ENCODE measurements at places on chromosomes 7 and 10. TPM values are rescaled to one million over a fixed set of nuclear protein-coding genes. Genes with fewer than 3 reads are reported as not detected.

DNA sequence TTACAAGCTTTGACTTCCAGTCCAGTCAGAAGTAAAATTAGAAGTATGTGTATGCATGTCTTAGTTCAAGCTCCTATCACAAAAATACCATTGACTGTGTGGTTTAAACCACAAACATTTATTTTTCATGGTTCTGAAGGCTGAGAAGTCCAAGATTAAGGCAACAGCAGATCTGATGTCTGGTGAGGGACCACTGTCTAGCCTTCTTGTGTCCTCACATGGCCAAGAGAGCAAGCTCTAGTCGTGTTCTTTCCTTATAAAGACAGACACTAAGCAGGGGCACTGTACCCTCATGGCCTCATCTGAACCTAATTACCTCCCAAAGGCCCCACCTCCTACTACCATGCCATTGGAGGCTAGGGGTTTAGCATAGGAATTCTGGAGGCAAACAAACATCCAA is 41.3 kb upstream of the ARL4A start:
- peak; percentile 5 for DNase-seq

GRCh38 chr10:3348564-3348963 is 176.0 kb upstream of the PITRM1 start:
- no peak for DNase-seq

- DNase-seq: no peak
Observed at GRCh38 chr7:147809786-147810185, 780.8 kb upstream of the C7orf33 start.

DNA sequence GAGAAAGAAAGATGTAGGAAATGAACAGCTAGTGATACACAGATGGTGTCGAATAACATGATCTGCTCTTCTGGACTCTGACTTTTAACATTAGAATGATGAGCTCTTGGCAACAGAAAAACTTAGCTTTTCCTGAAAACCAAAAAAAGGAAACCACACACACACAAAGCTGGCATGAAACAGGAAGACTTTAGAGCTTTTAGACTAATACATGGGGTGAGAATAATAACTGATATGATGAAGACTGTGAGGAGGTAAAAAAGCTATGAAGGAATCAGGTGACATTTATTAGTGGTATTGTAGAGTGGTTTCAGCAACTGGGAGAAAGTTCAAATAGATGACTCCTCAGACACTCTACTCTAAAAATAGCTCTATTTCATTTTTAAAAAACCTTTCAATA is 491.9 kb downstream of the PARD3 start:
- no peak for DNase-seq

GRCh38 chr10:46226900-46227558 is 59.8 kb upstream of the ANTXRL start:
- DNase-seq: no peak

DNA sequence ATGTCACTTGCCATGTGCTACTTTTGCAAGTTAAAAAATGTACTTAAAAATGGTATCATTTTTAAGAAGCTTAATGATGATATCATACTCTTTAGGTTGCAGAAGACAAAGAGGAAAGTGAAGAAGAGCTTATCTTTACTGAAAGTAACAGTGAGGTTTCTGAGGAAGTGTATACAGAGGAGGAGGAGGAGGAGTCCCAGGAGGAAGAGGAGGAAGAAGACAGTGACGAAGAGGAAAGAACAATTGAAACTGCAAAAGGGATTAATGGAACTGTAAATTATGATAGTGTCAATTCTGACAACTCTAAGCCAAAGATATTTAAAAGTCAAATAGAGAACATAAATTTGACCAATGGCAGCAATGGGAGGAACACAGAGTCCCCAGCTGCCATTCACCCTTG is 6.1 kb downstream of the LMOD2 start:
- DNase-seq: no peak

DNA sequence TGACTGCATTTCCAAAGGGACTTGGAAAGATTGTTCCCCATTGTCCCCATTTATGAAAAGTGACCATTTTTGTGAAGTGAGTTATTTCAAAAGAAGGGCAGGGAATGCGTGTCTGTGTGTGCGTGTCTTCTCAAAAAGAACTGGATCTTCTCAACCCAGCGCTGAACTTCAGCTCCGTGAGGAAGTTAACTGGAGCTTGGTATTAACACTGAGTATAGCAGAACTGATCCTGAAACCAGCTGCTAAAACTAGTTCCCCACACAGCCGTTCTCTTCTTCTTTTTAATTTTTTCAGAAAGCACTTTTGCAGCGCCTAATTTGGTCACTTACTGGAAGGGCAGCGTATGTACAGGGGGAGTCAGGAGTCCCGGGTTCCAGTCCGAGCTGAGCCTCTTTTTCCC is 45.8 kb upstream of the PLEKHA1 start:
- no peak for DNase-seq

DNA sequence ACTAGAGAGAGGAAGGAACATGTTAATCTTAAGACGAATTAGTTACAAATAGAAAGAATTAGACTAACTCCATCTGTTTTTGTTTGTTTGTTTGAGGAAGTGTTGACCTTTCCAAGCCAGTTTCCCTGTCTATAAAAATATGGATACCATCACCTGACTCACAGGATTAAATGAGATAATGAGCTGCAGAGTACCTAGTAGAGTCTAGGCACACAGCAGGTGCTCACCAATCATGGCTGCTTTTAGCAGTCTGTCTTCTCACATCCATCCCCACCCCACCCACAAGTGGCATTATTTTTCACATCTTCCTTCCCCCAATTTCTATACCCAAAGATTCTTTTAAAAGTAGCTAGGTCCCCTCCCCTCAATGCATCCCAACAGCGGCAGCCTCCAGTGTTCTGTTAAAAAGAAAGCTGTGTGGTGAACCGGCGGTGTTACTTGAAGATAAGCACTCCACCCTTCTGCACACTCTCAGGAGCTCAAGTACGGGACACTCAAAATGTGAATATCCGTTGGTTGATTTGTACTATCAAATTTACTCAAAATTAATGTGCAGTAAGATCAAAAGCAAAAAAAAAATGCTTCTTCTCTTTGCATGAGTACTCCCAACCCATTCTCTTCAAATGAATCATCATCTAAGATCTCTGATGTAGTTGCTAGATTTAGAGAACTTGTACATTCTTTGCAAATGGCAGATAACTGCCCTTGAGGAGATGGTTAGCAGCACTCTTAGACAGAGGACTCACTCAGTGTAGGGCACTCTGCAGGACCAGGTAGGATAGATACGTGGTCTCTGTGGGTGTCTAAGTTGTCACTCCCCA is 145.4 kb upstream of the ASAH2 start:
- DNase-seq: no peak

DNA sequence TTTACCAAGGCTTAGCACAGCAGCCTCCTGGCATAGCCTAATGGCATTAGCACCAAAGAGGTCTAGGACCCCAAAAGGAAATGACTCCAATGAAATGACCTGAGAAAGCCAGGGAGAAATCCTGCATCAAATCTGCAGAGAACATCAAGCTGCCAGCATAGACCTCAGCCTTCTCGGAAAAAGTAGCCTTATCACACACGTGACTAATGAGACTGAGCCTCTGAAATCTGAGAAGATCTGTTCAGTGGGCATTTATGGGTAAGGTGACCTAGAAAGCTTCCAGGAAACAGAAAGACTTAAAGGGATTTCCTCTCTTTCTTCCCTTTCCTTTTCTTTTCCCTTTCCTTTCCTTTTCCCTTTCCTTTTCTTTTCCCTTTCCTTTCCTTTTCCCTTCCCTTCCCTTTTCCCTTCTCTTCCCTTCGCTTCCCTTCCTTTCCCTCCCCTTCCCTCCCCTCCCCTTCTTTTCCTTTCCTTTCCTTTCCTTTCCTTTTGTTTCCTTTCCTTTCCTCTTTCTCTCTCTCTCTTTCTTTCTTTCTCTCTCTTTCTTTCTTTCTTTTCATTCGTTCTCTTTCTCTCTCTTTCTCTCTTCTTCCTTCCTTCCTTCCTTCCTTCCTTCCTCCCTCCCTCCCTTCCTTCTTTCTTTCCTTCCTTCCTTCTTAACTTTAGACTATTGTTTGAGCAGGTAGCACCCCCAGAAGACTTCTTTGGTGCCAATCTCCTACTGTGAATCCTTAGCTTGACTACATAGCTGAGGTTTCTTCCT is 23.1 kb upstream of the PTTG1IP2 start:
- DNase-seq: no peak

GRCh38 chr10:27695088-27695487 is 50.5 kb downstream of the MKX start:
- no peak for DNase-seq

DNA sequence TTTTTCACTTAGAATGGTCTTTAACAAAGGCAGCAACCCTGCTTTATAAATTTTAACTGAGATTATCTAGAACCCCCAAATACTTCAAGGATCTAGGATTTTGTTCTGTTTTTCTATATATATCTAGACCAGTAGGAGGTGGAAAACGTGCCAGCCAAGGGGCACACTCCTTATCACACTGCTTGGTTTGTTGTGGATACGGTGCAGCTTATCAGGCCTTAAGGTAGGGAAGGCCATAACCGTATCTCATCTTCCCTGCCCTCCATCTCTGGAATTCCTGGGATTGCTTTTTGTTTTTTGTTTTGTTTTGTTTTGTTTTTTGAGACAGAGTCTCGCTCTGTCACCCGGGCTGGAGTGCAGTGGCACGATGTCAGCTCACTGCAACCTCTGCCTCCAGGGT is 75.4 kb downstream of the MPLKIP start:
- no peak for DNase-seq

DNA sequence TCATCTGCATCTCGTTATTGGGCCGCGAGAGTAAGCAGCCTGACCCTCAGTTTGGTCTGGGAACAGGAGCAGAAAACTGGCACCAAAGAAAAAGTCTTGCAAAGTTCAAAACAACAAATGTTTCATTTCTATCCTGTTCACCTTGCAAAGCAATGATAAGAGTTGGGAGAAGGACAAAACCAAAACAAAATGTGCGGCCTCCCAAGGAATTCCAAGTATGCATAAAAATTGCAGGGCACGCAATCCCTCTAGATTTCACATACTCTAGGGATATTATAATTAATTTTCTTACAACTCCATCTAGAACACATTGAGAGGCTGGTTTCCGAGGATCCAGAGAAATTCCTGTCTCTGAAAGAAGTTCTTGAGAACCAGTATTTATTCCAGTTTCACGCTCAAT is 20.1 kb downstream of the CHUK start:
- DNase-seq: no peak

- DNase-seq: peak; percentile 82
Observed at GRCh38 chr7:74289659-74290552, 699 bp downstream of the CLIP2 start.

DNA sequence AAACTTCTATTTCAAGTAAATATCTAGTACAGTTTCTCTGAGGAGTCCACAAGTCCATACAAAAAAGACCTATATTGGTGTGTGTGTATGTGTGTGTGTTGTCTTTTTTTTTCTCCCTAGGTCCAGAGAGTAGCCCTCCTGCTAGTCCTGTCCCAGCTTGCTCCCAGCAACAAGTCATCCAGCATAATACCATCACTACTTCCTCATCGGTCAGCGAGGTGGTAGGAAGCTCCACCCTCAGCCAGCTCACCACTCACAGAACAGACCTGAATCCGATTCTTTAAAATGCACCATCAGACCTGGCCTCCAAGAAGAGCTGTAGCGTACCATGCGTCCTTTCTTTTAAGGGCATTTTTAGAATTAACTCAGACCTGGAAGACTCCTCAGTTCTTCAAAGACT is 139.1 kb downstream of the TRIL start:
- no peak for DNase-seq

DNA sequence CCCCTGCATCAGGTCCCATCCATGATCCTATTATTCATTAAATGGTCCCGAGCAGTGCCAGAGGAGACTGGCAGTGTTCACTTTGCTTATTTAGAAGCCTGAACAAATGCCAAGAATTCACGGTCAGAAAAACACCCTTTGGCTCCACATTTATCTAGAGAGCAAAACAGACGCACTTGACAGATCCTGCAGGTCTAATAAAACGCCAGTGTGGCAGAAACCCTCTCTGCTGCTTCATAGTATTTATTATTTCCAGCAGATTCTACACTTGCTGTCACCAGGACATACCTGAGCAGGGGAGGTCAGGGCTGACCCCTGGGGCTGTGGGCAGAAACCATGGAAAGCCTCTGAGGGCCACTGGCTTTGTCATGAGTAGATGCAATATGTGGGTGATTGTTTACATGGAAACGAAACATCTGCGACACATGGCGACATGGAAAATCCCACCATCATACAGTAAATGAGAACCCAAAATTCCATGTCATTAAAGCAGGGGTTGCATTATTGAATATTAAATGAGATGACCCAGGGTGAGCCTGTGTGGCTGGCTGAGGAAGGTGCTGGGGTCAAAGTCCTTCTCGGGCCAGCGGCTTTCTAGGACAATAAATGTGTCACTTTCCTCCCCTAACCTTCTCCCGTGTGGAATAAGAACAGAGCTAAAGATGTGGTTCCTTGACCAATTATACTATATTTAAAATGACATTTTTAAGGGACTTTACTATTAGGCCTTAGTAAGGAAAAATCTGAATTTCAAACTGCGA is 205.9 kb upstream of the SVIL start:
- DNase-seq: no peak

- no peak for DNase-seq
Observed at GRCh38 chr10:48255722-48256121, 18.8 kb downstream of the FRMPD2 start.

- DNase-seq: peak; percentile 75
Observed at GRCh38 chr10:123143162-123143824, 4.6 kb upstream of the HMX2 start.

GRCh38 chr7:43823941-43824340 is 45.4 kb downstream of the MRPS24 start:
- DNase-seq: no peak

GRCh38 chr10:26857991-26858706 is 2.6 kb downstream of the ABI1 start:
- peak; percentile 13 for DNase-seq

- no peak for DNase-seq
Observed at GRCh38 chr10:48404646-48405045, 98.2 kb downstream of the MAPK8 start.

DNA sequence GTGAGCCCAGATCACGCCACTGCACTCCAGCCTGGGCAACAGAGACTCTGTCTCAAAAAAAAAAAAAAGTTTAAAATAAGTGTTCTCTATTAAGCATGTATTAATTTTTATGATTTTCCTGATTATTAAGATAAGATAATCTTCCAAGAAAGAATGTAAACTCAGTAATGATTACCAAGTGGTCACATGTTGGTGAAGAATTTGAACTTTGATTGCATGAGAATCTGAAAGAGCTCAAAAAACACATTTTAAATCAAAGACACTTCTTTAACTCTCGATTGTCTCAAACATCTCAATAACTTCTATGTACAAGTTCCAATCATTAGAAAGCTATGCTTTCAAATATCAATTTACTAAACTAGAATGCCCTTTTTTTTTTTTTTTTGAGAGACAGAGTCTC is 33.8 kb downstream of the SNX8 start:
- no peak for DNase-seq

- DNase-seq: no peak
Observed at GRCh38 chr10:113983552-113983951, 60.1 kb upstream of the ADRB1 start.

- DNase-seq: no peak
Observed at GRCh38 chr7:30206942-30207341, 72.2 kb downstream of the MTURN start.

GRCh38 chr7:70387217-70387616 is 744.7 kb upstream of the GALNT17 start:
- DNase-seq: no peak

The TMEM176A gene
- total RNA-seq: not detected

The SPOCK2 gene
- 1.3 TPM for total RNA-seq

The CPA2 gene
- not detected for total RNA-seq

The IFIT1B gene
- not detected for total RNA-seq

The STK31 gene
- total RNA-seq: 0.92 TPM

The ASZ1 gene
- not detected for total RNA-seq

The CCDC201 gene
- not detected for total RNA-seq

The LRMDA gene
- not detected for total RNA-seq

The LGI1 gene
- total RNA-seq: 0.07 TPM

The ANKRD22 gene
- total RNA-seq: not detected

The ABCB8 gene
- total RNA-seq: 26.7 TPM

The MKLN1 gene
- total RNA-seq: 25.8 TPM

The ITGA8 gene
- total RNA-seq: not detected

The WASL gene
- 17.2 TPM for total RNA-seq
